ENCODE measurements at places on chromosomes 5 and 9. TPM values are rescaled to one million over a fixed set of nuclear protein-coding genes. Genes with fewer than 3 reads are reported as not detected.

Gene ROPN1L
- 0.63 TPM for total RNA-seq

Gene OCLN
- 1.8 TPM for total RNA-seq

Gene PPP2R2B
- total RNA-seq = 4.0 TPM

Gene CCDC112
- total RNA-seq = 5.8 TPM

Gene ZNF618
- 4.5 TPM for total RNA-seq

Gene NEK6
- 14.1 TPM for total RNA-seq

Gene MUSK
- total RNA-seq = 7.3 TPM

Gene HDAC3
- total RNA-seq = 44.6 TPM

DNA sequence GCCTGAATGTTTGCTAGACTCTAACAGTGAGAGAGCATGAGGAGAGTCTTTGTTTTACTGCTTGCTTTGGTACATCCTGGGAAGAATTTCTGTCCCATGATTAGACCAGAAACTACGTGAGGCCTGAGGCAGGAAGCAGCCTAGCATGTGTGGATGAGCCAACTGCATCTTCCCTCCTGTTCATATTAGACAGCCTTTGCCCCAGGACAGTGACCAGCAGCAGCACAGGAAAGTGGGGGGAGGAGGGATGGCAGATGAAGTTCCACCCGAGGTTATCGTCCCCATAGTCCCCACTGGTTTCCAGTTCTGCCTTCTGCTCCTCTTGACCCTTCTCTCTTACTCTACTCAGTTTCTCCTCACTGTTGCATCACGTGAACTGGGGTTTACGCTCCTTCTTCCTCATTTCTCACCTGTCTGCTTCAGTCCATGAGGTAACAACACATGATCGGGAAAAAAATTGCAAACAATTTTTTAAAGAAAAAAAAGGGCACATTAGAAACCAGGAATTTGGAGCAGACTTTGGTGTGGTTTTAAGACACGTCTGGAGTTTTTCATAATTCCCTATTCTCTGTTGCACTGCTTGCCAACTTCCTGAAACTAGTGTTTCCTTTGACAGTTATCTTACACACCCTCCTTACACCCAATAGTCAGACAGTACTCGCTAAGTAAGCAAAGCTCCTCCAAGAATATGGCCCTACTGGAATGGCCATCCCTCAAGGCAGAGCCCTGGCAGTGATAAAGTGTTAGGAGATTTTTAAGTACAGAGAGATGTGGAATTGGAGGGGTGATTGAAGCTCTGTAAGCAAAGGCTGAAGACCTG, 84.1 kb downstream of the SNX18 start:
- no peak for DNase-seq

DNA sequence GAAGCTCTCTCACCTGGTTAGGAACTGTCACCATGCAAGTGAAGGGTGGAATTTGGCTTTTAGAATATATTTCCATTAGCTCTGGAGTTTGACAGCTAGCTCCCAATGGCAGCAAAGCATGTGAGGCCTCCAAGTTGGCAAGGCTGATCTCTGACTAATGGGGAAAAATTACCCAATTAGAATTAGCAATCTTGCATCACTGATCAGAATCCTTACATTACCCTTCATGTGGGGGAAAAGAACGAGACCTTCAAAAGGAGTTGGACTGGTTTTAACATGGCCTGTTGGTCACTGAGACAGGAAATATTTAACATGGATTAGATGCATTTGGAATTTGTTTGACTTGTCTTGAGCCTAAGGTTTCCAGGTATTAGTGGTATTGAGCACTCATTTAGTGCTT, 192.3 kb upstream of the GDNF start:
- no peak for DNase-seq

DNA sequence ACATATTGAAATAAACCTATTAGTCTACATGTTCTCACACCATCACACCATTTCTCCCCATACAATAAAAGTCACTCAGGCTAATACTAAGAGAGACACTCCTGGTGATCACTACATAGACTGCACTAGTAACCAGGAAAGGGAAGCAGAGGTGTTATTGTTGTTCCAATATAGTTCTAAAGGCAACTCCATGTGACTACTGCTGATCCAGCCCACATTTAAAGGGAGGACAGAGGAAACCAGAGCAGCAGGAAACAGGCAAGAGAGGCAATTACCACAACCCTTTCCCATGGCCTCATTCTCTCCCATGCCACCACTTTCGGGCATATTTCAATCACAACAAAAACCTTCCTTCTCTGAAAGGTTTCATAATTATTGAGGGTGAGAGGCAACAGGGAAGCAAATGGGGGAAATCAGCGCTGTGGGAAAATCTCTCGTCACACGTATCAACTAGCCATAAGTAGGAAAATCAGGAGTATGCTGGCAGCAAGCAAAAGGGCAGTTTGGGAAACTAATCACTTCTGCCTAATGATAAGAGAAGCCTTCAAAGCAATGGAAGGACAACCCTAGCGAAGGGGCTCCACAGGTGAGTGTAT, 1.8 kb downstream of the UBAP2 start:
- no peak for DNase-seq

- DNase-seq = no peak
Observed at GRCh38 chr9:116585896-116586295, 101.2 kb upstream of the TRIM32 start.

- no peak for DNase-seq
Observed at GRCh38 chr5:132778856-132779255, 1.8 kb upstream of the SEPTIN8 start.

- no peak for DNase-seq
Observed at GRCh38 chr5:146624179-146624578, 108.2 kb upstream of the GPR151 start.

DNA sequence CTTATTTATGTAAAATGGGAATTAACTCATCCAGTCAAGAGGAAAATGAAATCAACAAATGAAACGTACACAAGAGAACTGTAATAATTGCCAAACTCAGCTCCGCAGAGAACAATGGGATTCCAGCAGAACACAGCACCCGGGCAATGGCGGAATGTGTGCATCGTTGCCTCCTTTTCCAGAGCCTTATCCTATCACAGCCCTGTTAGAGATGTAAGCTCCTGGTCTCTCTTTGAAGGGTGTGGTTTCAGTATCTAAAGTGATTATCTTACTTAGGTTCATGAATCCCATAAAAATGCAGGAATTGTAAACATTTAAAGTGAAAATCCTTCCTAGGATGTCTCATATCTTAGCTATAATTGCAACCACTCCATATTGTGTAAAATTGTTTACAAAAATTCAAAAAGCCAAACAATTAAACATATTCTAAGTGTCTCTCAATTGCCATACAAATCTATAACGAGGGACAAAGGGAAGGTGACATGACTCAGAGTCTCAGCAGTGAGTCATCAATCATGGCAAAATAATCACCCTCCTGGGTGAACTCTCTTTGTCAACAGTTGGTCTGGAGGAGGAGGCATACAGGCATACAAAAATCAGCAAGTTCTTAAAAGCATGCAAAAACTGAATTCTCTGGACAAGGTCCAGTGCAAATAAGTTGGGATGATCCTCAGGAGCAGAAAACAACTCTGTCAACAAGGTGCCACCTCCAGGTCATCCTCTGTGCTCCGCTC, 22.6 kb downstream of the SEMA5A start:
- DNase-seq = no peak

DNA sequence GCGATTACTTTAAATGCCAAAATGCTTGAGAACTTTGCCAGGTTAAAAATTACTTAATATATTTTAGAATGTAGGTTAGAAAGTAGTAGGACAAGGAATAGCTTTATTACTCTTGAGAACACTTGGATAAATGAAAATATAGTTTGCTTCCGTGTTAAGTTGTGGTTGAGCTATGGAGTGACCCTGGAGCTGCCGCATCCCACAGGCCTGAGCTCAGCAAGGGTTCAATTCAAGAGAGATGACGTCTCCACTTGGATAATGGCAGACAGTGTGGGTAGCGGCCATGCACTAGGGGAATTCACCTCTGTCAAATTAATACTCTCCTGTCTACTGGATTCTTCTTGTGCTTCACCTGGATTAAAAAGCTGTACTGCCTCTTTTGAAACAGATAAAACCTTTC, 105.0 kb downstream of the GAPVD1 start:
- no peak for DNase-seq

DNA sequence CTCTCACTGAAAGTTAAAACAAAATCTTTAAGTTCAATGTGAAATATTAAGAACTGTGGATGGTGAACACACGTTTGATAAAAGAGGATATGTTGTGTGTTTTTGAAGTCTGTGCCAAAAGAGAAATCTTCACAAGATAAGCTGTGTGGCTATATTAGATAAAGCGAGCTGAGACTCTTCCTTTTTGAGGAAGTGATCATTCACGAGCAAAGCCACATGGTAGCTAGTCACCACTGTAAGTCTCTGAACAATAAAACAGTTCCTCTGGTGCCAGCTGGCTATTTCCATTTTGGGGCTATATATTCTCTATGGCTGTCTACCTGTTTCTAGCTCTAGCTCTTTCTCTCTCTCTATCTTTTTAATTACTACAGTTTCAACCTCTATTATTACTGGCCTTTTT, 1849.2 kb upstream of the C9orf72 start:
- DNase-seq = no peak

DNA sequence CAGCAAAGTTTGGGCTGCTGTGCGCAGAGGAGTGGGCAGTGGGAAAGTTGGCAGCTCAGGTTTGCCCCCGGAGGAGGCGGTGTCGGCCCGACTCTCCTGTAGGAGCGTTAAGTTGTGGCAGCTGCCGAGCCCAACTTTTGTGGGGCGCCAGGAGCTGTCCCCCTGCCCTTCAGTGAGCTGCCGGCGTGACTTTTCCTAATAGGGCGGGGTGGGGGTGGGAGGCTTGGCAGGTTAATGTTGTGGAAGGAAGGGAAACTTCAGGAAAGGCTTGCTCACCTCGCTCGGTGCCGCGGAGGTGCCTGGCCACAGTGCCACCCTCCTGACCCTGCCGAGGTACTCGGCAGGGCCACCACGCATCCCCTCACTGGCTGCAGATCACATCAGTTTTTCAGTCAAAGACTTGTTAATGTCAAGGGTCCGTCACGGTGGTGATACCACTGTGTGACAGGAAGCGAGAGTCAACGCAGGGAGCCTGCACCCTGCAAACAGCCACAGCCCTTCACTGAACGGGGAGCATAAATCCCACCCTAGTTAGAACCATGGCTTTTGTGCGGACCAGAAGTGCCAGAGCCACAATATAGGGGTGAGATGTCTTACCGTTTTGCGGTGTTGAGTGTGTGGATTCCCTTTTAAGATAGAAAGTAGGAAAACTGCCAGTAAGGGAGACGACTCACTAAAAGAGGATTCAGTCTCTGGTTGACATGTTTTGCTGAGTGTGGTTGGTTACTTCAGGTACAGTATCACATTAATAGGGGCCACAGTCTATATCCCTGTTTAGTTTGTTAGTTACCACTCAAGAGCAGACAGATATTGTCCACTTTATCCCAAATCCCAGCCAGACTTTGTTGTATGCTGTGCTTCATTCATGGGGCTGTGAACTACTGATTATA, 796 bp downstream of the LNPEP start:
- DNase-seq = no peak

DNA sequence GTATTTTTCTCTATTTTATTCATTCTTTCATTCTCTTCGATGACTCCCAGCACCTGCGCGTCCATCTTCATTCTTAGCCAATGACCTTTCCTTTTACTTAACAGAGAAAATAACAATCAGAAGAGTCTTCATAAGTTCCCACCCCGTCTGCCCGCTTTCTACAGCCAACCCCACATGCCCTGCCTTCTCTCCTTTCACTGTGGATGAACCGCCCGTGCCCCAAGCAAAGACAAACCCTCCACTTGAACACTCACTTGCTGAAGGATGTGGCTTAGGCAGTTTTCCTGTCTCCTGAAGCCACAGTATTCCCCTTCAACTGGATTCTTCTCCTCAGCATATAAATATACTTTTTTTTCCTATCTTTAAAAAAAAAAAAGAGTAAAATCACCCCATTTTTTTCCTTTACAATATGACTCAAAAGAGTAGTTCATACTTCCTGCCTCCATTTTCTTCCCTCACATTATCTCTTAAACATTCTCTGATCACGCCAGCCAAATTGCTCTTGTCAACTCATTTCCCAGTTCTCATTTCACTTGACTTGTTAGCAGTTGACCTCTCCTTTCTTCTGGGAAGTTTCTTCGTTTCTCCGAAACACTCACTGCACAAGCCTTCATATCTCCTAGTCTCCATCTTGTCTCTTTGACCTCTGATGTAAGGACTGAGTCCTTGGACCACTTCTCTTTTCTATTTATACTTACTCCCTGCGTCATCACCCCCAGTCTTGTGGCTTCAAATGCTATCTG, 11.1 kb downstream of the NIPSNAP3B start:
- DNase-seq = no peak

DNA sequence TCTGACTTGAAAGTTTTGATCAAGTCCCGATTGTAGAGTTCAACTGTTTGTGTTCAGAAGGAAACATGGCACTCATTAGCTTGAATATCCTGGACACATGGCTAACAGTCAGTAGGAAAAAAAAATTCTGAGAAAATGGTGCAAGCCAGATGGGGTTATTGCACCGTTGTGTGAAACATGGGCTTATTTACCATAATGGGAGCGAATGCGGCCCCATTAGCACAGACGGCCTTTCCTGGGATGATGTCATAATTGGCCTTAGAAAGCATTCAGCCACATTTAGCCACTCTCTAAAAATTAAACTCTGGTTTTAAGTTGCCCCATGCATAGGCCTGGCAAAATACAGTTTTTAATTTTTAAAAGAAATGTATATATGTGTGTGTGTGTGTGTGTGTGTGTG, 112.1 kb downstream of the IRX2 start:
- no peak for DNase-seq

GRCh38 chr5:143472576-143472975, 69.1 kb upstream of the NR3C1 start:
- DNase-seq = no peak

GRCh38 chr9:112194969-112195431, 19.9 kb upstream of the SUSD1 start:
- peak; percentile 42 for DNase-seq

DNA sequence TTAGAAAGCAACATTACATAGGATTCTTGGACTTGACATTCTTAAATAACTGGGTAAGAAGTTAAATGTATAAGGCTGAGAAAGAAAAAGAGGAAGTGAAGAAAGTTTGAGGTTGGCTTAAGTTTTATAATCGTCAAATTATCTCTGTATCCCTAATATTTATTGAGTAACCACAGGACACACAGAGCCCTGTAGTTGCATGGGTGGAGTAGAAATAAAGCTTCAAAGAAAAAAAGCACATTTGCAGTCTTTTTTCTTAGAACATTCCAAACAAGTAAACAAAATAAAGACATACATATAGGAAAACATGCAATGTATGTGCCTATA, 137.0 kb downstream of the CCDC192 start:
- DNase-seq = no peak

DNA sequence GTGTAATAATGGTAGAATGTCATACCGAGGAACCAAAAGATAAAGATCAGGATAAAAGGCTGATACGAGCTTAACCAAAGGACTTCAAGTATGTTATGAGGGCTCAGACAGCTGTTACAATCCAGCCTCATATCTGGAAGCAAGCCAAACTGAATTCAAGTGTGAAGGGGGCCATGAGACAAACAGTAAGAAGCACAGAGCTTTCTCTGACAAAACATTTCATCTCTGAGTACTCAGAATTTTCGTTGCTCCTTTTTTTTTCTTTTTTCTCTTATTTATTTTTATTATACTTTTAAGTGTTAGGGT, 52.9 kb upstream of the CD180 start:
- no peak for DNase-seq

GRCh38 chr5:157476702-157477408, 16.8 kb downstream of the NIPAL4 start:
- no peak for DNase-seq

GRCh38 chr9:106052735-106053134, 358.4 kb downstream of the TMEM38B start:
- DNase-seq = no peak

All from esophagus muscularis mucosa (tissue), 4 donors.